ENCODE measurements at places on chromosomes 7 and 10.

GRCh38 chr10:133523631-133524203 is 3.4 kb upstream of the CYP2E1 start:
- DNase-seq, result no peak

GRCh38 chr10:43576062-43576461 is 1.6 kb upstream of the ZNF239 start:
- peak; percentile 20 for DNase-seq

GRCh38 chr10:13990392-13990805 is 340.3 kb downstream of the FRMD4A start:
- no peak for DNase-seq

DNA sequence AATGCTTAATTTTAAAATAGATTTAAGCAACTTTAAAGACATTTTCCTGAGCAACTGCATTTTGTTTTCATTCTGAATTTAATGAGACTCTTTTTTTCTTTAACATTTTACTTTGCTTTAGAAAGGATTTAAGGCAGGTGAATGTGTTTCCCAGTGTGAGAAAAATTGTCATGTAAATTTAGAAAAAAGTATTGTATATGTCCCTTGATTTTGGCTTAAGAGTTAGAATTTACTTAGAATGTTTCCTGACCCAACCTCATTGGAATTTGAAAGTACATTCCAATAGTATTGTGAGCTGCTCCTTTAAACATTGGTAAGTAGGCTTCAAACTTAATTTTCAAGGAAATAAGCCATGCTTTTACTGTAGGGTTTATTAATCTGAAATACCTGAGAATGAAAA is 110.2 kb downstream of the PTEN start:
- DNase-seq, result no peak

- no peak for DNase-seq
Measured at GRCh38 chr10:129845111-129845753, 118.8 kb downstream of the EBF3 start.

DNA sequence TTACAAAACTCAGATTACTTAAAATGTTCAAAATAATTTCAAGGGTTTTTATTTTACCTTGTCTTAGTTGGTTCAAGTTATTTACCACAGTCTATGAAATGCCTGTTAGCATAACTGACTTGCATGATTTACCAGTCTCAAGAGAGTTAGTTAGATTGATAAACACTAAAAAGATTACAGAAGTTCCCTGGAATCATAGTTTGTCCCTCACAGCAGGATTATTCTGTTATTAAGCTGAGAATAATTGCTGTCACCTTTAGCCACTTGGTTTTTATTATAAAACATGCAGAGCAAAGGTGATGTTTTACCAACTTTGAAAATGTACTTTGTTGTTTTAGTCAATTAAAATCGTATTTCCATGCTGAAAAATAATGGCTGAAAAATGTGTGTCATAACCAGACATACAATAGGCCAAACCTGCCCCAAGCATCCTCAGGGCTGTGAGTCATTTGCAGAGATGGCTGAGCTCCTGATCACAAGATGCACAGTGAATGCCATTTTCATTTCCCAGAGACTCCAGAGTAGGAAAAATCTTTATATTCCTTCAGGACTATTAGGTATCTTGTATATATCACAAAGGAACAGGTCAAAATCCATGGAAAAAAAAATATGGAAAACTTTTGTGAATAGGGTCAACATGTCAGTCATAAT is 87.8 kb upstream of the DKK1 start:
- no peak for DNase-seq

- no peak for DNase-seq
Measured at GRCh38 chr7:99098824-99099498, 44.9 kb downstream of the SMURF1 start.

DNA sequence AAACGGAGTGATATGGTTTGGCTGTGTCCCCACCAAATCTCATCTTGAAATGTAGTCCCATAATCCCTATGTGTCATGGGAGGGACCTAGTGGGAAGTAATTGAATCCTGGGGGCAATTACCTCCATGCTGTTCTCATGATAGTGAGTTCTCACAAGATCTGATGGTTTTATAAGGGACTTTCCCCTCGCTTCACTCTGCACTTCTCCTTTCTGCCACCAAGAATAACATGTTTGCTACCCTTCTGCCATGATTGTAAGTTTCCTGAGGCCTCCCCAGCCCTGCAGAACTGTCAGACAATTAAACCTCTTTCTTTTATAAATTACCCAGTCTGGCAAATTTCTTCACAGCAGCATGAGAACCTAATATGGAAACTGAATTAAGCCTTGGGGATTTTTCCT is 19.1 kb downstream of the FAM3C start:
- DNase-seq, result no peak

- no peak for DNase-seq
Measured at GRCh38 chr10:112213836-112214235, 30.3 kb upstream of the GPAM start.

DNA sequence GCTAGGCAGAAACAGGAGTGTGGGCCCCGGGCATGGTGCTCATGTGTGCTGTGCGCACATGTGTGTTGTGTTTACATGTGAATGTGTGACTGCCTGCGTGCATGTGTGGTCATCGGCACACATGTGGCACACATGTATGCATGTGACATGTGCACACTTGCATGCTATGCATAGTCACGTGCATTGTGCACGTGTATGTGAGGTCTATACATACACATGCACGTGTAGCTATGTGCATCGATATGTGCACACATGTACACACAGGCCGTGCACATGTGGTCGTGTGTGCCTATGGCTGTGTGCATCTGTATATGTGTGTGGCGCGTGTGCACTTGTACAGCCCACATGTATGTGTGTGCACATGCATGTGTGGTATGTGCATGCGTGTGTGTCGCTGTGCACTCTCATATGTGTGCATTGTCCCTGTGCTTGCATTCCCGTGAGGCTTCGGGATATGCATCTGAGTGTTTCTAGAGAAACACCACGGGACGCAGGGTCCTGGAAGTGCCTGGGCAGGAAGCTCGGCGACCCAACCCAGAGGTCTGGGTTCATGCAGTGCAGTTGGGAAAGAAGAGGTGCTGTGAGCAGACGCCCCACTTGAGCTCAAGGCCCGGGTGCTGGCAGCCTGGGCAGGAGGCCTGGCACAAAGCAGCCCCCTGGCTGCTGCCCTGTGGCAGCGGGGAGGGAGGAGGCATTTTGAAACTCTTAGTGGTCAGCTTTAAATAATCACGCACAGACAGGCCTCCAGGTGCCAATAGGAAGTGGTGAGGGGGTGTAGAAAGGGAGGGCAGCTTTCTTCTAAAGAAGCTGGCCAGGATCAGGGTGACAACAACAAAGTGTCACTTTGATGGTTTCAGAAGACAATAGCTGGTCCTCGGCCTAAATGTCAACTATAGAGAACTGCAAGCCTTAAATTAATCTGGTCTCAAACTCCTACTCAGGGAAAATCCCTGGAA is 410.0 kb upstream of the MGMT start:
- DNase-seq, result no peak

- DNase-seq, result no peak
Measured at GRCh38 chr10:124511205-124512039, 49.8 kb downstream of the LHPP start.

DNA sequence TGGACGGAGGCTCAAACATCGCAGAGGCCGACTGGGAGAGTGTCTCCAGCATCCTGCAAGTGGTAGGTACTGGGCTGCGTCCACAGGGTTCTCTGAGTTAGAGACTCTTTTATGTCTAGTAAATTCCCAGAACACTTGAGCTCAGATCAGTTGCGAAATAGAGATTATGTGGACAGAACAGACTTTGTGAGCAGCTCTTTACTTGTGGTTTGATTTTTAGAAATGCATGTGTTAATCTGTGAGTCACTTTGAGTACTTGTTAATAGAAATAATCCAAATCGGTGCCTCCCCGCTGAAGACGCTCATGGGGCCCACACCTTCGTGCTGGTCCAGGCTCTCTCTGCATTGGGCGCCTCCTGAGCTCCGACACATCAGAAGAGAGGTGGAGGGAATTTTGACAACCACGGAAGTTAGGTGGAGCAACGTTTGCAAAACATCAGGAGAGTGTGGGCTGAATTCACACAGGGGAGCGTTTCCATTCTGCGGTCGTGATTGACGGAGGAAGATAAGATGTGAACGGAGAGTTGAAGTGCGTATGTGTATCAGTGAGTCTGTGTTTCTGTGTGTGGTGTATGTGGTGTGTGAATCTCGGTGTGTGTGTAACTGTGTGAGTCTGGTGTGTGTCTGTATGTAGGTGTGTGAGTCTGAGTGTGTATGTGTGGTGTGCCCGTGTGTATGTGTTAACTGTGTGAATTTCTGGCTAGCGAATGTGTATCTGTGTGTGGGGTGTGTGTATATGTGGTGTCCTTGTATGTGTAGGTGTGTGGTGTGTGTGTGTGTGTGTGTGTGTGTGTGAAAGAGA is 32.1 kb downstream of the PFKP start:
- no peak for DNase-seq

DNA sequence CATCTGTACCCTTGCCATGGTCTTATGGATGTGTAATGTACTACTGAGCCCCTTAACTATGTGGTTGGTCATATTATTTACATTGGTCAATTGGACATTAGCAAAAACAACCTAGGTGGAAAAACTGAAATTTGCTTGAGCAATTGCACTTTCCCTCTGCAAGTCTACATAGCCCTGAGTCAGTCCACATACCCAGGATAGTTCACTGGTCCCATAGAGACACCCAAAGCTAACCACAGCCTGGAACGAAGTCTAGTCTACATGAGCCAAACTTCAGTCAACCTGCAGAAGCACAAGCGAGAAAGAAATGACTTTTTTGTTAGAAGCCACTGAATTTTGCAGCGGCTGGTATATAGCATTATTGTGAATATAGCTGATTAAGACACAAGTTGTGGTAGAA is 37.6 kb upstream of the COL1A2 start:
- no peak for DNase-seq

GRCh38 chr10:7412928-7413282 is 2.1 kb upstream of the SFMBT2 start:
- no peak for DNase-seq

GRCh38 chr10:14527915-14528314 is 197.2 kb upstream of the FRMD4A start:
- DNase-seq, result no peak

DNA sequence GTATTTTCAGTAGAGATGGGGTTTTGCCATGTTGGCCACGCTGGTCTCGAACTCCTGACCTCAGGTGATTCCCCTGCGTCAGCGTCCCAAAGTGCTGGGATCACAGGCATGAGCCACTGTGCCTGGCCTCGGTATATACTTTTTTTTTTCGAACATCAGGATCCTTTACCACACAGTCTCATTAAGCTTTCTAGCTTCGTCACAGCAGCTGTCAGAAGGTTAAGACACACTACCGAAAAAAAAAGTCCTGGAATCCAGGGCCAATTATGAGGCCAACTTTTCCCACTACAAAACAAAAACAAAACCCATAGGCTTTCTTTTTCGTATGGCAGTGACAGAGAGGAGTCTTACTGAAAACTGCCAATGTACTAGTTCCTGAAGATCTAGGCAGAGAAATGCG is 30.7 kb downstream of the ZC3HC1 start:
- DNase-seq, result no peak

- DNase-seq, result peak; percentile 19
Measured at GRCh38 chr10:43202657-43203447, 64.0 kb downstream of the RASGEF1A start.

- peak; percentile 49 for DNase-seq
Measured at GRCh38 chr10:110460111-110460809, 37.4 kb upstream of the DUSP5 start.

GRCh38 chr10:133278577-133279265 is 2.1 kb upstream of the ADAM8 start:
- peak; percentile 75 for DNase-seq

- no peak for DNase-seq
Measured at GRCh38 chr10:34644224-34644623, 170.9 kb downstream of the PARD3 start.

GRCh38 chr10:63133821-63134557 is 861 bp downstream of the NRBF2 start:
- no peak for DNase-seq

DNA sequence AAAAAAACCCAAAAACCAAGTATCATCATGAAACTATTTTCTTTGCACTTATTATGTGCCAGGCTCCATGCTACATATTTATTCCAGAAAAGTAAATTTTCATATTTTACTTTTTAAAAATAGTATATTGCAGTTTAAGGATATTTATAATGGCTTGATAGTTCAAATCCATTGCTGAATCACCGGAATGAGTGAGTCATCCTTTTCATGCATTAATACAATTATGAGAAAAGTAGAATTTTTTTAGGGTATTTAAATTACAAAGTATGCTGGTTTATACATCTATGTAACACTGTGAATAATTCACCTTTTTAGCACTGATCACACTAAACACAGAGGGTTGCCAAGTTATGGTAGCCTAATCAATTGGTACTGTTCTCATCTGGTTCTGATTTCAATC is 54.3 kb downstream of the SLC16A9 start:
- no peak for DNase-seq

- no peak for DNase-seq
Measured at GRCh38 chr7:98862716-98863420, 6.9 kb downstream of the TMEM130 start.

DNA sequence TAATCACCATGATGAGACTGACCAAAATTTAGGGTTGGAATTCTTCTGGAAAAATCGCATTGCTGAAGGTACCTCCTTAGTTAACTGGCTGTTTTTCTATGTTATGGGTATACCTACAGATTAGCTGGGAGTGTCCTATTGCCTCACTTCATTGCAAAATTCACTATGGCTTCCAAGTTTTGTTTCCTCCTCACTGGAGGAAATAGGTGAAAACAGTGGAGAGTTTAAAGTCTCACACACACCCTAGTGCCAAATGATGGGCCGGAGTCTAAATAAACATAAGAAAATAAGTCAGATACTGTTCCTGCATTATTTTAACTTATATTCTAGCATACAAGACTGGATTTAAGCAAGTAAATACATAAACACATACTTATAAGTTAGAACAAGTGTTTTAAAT is 98.2 kb downstream of the AHR start:
- DNase-seq, result no peak

GRCh38 chr7:95686109-95686508 is 86.2 kb upstream of the DYNC1I1 start:
- no peak for DNase-seq

DNA sequence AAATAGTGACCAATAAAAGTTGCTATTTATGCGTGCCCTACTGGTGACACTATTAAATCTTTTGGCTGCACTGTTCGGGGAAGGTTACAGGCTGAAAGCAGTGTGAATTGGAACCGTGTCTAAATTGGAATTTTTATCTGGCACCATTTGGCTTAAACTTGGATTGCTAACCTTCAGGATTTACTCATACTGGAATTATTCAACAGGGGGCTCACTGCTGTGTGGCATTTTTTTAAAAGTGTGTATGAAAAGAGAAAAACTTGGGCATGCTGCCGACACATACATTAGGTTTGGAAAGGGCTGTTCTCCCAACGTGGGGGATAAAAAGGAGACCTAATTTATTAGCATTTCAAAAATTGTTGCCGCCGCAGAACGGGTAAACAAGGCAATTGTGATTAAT is 537.9 kb upstream of the MGMT start:
- DNase-seq, result no peak

Measured in CD4-positive, alpha-beta T cell treated with Interleukin-15 for 4 hours (primary cell).